GM19239 (cell line): ENCODE measurements at places on chromosomes 12 and 14.

DNA sequence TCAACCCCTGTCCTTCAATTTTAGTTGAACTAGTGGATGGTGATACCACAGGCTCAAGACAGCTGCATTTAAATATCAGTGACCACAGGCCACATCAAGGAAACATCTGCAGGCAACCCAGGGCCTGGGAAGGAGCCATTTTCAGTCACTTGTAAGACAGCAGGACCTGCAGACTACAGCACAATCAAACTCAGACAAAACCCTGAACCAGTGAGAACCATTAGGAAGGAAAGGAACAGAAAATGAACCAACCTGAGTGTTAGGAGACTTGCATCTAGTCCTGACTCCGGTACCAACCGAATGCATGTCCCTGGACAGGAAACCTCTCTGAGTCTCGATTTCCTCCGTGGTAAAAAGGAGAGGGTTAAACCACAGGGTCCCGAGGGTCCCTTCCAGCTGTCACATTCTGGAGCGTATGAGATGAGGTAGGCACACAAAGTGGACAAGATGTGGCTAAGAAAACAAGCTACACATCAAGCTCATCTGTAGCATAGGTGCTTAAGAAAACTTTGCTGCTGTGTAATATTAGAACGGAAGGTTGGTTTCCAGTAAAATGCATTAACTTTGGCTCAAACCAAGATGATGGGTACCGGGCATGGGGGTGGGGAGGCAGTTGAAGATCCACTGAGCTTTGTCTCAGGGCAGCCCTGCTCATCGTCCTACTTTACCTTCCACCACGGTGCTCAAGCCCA lies 1.6 kb upstream of the CDKN1B start:
- no peak for DNase-seq

- no peak for DNase-seq
These were observed 23.6 kb downstream of the RASSF3 start for GRCh38 chr12:64633940-64634337.

GRCh38 chr12:64004641-64005040 lies 160.1 kb downstream of the SRGAP1 start:
- DNase-seq = no peak

GRCh38 chr14:104138098-104138717 lies at the start of gene KIF26A:
KIF26A (plus strand) TSS chr14:104138587; CDS start chr14:104138723, 136 bp downstream.
- no peak for DNase-seq

DNA sequence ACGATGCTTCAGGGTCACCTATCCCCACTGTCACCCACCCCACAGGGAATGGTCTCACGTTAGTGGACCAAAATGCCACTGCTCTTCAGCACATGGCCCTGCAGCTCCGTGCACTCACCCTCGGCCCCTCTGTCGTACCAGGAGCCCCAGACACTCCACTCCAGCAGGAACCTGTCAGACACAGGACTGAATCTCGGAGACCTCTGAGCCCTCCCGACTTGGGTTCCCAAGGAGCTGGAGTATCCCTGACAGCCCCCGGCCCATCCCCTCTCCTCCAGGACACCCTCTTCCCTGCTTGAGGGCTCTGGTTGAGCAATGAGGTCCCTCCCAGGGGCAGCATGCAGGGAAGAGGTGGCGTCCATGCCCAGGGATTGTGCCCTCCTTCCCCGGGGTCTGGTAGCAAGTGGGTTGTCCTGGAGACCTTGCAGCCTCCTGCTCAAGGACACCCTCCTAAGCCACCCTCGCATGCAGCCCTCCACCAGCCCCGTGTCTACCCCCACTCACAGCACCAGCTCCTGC lies 20.4 kb upstream of the LRTM2 start:
- DNase-seq = no peak

DNA sequence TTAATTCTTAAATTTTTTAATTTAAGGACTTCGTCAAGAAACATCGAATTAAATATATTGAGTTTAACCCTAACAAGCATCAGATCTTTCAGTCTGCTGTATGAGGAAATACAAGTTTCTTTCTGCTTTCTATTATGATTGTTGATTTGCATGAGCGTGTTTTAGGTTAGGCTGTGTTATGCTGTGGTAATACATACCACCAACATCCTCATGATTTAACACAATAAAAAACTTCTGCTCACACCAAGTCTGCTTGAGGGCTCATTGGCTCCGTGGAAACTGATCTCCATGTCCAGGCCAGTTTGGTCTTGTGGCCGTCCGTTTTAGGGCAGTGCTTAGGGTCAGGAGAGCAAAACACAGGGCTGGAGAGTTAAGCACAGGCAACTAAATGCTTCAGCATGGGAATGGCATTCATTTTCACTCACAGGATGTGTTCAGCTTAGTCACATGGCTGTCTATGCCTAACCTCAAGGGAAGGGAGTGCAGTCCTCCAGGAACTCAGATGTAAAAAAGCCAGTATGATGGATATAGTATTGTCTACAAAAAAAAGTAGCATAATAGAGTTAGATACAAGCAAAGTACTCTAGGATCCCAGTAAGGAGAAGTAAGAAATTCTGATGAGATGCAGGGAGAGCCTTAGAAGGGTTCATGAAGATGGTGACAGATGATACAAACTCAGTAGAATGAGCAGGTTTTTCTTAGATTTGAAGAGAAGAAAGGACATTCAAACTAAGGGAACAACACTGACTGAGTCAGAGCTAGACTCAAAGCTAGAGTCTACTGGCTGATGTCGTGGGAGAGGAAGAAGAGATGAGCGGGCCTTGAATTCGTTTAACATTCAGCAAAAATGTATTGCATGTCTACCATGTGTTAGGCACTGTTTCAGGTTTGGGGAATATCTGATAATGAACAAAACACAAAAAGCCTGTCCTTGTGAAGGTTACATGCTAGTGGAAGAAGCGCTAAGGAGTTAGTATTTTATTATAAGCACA lies 16.3 kb downstream of the MARK3 start:
- no peak for DNase-seq

- no peak for DNase-seq
These were observed 38.5 kb upstream of the FGF6 start for GRCh38 chr12:4483885-4484823.

DNA sequence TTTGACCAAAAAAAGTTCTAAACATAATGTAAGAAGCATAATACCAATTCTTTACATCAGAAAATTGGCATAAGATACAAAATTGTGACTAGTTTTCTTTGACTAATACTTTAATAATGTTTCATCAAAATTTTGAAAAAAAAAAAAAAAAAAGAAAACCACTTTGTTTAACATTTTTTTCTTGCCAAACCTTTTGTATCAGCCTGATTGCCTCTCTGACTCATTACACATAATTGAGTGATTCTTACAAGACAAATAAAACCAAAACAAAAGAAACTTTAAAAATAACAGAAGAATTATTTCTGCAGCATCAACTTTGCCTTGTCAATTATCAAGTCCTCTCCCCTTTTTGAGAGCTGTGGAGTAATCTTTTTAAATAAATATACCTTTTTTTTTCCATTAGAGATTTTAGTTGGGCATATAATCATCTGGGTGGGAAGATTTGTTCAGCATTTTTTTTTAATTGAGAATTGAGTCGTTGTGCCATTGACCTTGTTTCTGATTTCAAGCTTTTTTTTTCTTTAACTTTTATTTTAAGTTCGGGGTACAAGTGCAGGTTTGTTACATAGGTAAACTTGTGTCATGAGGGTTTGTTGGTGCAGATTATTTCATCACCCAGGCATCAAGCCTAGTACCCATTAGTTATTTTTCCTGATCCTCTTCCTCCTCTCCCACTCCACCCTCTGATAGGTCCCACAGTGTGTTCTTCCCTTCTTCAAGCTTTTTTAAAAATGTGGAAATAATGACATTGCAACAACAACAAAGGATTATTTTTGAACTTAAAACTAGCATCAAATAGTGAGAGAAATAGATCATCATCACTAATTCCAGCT lies 45.8 kb upstream of the HMGA2 start:
- DNase-seq = no peak

GRCh38 chr12:102847131-102847530 lies 69.9 kb downstream of the PAH start:
- DNase-seq = no peak

- no peak for DNase-seq
These were observed 8.1 kb downstream of the PRKAB1 start for GRCh38 chr12:119676022-119676421.
